ENCODE measurements at places on chromosomes 3 and 15.

- no peak for DNase-seq
These were observed 8.0 kb downstream of the AQP9 start for GRCh38 chr15:58146211-58146610.

- DNase-seq = peak; percentile 40
These were observed 12.4 kb downstream of the GNB4 start for GRCh38 chr3:179438841-179439240.

DNA sequence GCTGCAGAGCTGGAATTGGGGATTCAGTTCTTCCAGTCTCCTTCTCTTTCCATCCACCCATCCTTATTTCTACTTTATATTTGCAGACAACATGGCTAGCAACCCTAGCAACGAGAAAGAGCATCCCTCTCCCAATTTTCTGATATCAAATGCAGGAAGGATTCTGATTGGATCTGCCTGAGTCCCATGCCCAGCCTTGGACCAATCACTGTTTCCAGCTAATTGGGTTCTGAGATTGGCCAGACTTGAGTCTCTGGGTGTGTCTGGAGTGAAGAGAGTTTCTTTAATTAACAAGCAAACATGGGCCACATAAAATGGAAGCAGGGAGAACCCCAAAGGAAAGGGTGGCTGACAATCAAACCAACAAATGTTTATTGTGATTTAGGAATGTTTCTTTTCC is 60.6 kb downstream of the TMEM39A start:
- DNase-seq = no peak

GRCh38 chr3:194488055-194488742 is 1.4 kb upstream of the ATP13A3 start:
- peak; percentile 93 for DNase-seq

- DNase-seq = no peak
These were observed at the start of gene PRICKLE2 for GRCh38 chr3:64224826-64225610. Gene PRICKLE2, minus strand, starts transcription at chr3:64225466. Its CDS starts 26,539 bp downstream, at chr3:64198927.

DNA sequence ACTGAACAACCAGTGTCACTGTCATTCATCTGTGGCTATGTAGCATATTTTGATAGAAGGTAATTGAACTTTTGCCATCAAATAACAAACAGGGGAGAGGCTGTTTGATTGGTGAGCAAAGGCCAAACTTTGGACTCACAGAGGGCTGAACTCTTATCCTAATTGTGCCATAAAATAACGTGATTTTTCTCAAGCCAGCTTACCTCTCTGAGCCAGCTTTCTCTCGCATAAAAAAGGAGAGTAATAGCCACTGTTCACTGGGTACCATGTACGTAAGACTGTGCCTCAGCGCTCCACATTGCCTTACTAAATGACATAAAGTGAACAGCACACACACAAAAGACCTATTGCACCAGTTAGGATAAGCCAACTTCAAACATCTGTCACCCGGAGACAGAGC is 216.9 kb downstream of the LRTM1 start:
- no peak for DNase-seq

GRCh38 chr3:126157083-126157768 is 23.2 kb downstream of the ALDH1L1 start:
- DNase-seq = no peak

DNA sequence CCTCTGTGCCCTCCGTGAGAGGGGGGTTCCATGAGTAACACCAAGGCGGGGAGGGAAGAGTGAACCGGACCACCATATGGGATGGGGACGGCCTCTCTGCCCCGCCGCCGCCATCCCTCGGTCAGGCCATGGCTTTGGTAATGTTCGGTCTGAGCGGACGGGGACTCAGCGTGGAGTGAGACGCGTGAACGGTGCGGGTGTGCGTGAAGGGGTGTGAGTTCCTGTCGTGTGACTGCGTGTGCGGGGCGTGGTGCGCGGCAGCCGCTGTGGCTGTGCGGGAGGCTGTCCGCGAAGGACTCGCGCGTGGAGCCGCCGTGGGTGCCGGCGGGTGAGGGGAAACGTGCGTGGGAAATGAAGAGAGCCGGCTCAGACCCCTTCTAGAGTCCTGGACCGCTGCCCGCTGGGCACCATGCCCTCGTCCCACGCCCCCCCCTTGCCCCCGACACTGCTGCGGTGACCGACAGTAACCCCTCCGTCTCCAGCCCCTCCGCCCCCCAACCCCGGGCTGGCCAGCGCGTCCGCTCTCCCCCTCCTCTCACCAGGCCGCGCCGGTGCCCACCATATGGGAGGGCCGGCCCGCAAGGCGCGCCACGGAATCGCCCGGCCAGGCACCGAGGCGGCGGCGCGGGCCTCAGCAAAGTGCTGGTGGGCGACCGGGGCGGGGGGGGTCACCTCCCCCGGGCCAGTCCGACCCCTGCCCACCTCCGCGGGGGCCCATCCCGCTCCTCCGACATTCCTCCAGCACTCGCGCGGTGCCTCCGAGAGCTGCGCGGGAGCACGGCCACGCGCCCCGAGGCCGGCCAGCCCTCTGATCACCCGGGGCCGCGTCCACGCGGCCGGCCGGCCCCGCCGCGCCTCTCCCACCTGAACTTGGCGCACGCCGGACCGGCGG is 589 bp downstream of the KLF15 start:
- DNase-seq = peak; percentile 32

DNA sequence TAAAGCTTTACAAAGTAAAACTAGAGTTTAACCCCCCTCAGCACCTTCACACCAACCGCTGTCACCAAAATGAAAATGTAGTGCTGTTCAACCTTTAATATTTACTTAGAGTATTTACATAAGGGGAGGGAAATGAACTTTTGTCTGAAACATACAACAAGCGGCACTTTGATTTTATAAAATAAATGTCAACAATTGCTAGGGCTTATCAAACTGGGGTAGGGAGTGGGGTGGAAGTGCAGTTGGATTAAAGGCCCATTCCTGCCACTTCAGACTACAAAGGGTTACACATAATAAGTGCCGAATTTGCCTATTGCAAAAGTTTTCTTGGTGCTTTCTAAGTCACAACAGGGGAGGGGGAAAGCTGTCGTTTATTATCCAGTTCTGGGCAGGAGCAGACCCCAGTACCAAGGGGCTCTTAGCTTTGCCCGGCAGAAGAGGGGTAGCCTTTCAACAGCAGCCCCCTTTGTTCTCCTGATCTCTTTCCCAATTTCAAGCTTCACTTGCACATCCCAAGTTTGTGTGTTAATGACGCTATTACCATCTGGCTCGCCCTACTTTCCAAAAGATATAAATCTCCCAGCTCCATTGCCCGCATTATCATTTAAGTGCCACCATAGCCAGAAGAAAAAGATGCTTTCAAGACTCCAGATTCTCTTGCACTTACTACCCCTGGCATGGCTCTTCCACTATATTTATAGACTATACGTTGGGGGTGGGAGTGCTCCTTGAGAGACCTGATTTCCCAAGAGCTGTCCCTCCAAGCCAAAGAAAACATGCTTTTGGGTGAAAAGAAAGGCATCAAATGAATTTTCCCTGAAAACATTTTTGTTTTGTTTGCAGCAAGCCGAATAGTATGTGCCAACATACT is 17.0 kb downstream of the SOX2 start:
- DNase-seq = no peak

GRCh38 chr15:61680260-61681037 is 379.8 kb downstream of the VPS13C start:
- DNase-seq = no peak

GRCh38 chr15:38129531-38130204 is 123.0 kb upstream of the SPRED1 start:
- peak; percentile 6 for DNase-seq

GRCh38 chr3:125150525-125151441 is 61.8 kb downstream of the SLC12A8 start:
- peak; percentile 64 for DNase-seq

GRCh38 chr15:45251888-45252287 is at the start of gene SLC28A2:
Gene SLC28A2, plus strand, starts transcription at chr15:45252234. Its CDS starts 982 bp downstream, at chr15:45253216.
- no peak for DNase-seq

GRCh38 chr3:191151653-191152052 is 47.4 kb upstream of the OSTN start:
- DNase-seq = no peak

- DNase-seq = no peak
These were observed 23.4 kb upstream of the ACAP2 start for GRCh38 chr3:195466251-195466650.

DNA sequence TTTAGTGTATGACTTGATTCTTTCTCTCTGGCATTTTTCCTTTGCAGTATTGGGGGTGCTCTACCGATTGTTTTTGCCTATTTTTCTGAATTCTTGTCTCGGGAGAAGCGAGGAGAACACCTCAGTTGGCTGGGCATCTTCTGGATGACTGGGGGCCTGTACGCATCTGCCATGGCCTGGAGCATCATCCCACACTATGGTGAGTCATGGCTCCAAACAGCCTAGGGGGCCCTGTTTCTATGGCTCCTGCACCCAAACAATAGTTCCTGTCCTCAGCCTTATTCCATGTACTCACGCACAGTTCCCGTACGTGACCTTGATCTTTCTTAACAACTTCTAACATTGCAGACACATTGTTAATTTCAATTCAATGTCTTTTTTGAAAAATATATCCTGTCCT is 152.3 kb downstream of the SV2B start:
- no peak for DNase-seq

GRCh38 chr3:169509780-169510692 is 153.5 kb downstream of the MECOM start:
- DNase-seq = peak; percentile 42

DNA sequence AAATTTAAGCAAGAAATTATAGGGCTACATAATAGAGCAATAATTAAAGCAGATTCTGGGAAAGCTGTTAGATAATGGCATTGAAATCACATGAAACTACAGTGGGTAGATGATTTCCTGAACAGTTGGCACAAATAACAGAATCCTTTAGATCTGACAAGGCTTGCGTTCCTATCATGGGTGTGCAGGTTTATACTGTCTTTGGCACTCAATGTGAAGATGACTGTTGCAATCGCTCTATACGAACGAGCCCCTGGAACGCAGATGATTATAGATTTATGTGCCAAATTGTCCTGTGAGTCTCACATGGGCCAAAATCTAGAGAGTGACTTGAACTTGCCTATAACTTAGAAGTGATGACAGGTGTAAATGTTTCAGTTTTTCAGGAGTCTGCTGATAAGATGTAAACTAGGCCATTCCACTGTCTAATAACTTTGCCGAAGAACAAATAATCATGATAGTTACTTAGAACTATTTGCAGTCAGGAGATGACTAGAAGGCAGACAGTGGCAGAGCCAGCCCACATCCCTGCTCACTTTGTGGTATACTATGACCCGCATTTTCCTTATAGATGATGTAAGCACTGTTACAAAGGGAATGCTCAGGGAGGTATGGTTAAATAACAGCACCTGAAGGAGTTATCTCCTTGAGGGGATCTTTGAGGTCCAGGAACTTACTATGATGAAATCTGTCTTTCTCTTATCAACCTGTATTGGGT is 30.5 kb upstream of the TRPC1 start:
- peak; percentile 71 for DNase-seq

- DNase-seq = no peak
These were observed 22.7 kb downstream of the ARHGEF26 start for GRCh38 chr3:154143873-154144272.

DNA sequence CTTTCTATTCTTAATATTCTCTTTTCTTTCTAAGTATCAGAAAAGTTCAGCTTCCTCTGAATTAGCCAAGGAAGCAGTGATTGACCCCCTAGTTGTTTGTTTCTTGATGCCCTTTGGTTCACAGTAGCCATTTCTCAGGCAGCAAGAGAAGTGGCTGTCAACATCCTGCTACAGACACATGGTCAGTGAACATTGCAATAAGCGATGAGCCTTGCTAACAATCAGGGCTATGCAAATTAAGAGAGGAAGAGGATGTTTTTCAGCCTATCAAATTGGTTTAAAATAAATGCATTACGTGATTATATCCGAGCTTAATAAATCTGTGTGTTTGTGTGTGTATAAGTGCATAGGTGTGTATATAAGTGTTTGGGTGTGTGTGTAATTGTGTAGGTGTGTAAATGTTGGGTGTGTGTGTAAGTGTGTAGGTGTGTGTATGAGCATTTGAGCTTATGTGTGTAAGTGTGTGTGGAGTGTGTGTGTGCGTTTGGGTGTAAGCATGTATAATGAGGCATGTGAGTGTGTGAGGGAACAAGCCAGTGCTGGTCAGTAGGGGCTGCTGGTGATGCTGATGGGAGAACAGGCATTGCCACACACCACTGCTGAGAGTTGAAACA is 78.1 kb upstream of the XCR1 start:
- DNase-seq = no peak

GRCh38 chr3:102092617-102093466 is 243.5 kb downstream of the NFKBIZ start:
- no peak for DNase-seq

- peak; percentile 91 for DNase-seq
These were observed 218.3 kb downstream of the FHIT start for GRCh38 chr3:61032991-61033390.

- no peak for DNase-seq
These were observed 77.2 kb downstream of the IL12A start for GRCh38 chr3:160065786-160066185.

GRCh38 chr3:185416513-185416912 is 53.6 kb downstream of the MAP3K13 start:
- DNase-seq = no peak

DNA sequence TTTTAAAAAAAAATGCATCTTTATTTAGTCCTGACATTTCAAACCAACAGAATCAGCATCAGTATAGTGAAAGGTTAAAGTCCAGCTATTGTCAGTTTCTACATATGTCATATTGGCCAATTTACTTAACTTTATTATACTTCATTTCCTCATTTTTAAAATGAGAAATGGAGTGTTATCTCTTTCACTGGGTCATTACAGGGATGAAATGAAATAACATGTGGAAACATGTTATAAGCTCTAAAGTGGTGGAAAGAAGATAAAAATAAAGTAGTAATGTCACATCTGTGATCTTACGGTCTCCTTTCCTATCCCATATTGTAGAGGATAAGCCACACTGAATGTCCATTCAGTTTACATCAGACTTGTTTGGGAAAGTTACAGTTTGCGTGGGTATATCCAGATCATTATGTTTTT is 780.1 kb downstream of the TUSC7 start:
- DNase-seq = no peak

DNA sequence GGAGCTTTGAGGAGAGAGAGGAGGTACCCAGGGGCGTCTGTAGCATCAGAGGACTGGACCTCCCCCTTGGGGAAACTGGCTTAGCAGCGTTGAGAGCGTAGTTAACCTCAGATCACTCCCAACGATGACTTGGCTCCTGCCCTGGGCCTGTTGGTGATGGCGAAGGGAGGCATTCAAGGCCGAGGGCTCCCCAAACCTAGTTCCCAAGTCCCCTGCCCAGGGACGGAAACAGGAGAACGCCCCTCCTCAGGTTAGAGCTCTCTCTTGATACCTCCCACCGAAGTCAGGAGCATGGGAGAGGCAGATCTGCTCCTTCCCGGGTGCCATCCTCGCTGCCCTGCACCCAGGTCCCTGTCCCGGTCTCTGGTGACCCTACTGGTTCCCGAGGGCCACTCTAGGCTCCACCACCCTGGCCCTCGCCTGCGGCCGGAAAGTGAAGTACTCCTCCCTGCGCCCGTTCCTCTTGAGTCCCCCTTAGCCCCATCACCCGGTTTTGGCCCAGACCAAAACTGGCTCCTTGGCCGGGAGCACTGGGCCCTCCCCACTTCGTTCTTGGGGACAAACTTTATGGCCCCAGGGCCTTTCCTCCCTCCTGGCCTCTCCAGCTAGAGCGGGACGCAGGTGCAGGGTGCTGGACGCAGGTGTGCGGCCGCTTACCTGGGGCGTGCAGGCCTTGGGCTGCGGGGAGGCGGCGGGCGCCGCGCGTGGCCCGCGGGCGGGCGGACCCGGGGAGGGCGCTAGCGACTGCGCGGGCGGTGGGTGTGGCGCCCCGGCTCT is 2.6 kb upstream of the SKOR1 start:
- DNase-seq = no peak
